Hepatocyte (in vitro differentiated cells): ENCODE measurements at places on chromosomes 1 and 21. TPM values are rescaled to one million over a fixed set of nuclear protein-coding genes. Genes with fewer than 3 reads are reported as not detected.

Gene JAM2
- total RNA-seq, result 1.5 and 1.8 TPM in 2 replicates

Gene HHAT
- 6.3 and 9.4 TPM in 2 replicates for total RNA-seq

DNA sequence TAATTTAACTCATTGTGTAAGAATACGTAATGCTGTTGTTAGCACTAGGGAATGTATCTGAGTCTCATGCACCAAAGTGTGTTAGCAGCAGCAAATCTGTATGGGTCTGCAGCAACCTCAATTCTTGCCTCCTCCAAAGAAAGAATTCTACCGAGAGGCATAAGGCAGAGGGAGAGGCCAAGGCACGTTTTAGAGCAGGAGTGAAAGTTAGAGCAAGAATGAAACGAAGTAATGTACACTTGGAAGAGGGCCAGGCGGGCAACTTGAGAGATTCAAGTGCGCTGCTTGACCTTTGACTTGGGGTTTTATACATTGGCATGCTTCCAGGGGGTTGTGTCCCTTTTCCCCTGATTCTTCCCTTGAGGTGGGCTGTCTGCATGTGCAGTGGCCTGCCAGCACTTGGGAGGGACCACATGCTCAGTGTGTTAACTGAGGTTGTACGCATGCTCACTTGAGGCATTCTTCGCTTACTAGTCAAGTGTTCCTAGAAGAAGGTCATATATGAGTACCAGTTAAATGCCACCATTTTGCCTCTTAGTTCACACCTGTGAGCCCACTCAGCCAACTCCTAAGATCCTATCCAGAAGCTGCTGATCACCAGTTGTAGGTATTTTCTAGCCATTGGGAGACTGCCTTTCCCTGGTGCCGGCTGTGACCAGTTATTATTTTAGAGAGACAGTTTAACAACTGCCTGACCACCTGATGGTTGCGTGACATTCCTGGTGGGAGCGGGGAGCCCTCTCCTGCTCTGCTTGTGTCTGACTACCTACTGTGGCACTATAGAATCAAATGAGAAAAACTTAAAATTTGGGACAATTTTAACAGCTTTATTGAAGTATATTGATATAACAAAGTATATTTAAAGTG, 2.7 kb upstream of the CNN3 start:
- H3K27me3 ChIP-seq, result no peaks in the 10 kb centered on the region
- H3K36me3 ChIP-seq, result no peaks in the 10 kb centered on the region
- H3K4me1 ChIP-seq, result peaks cover 14% of the 10 kb centered on the region

DNA sequence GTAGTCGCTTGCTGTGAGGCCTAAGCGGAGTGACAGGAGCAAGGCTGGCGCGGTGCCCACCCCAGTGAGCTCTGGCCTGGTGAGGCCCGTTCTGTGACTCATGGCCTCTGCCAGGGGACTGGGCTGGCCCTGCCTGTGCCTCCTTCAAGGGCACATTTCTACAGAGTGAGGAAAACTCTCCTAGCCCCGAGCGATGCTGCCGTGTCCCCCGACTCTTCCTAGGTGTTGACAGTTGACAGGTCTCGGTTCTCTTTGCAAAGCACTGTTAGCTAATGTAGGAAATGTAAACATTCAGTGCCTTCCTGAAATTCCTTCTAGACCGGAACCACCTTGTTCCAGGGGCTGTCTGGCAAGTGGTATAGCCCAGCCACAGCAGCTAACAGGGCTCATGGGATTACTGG, 43.9 kb downstream of the ABCG1 start:
- H3K4me3 ChIP-seq, result no peak overlapping the region
- no peaks in the 10 kb centered on the region for H3K36me3 ChIP-seq
- DNase-seq, result peak; percentile 46
- H3K27me3 ChIP-seq, result no peaks in the 10 kb centered on the region

DNA sequence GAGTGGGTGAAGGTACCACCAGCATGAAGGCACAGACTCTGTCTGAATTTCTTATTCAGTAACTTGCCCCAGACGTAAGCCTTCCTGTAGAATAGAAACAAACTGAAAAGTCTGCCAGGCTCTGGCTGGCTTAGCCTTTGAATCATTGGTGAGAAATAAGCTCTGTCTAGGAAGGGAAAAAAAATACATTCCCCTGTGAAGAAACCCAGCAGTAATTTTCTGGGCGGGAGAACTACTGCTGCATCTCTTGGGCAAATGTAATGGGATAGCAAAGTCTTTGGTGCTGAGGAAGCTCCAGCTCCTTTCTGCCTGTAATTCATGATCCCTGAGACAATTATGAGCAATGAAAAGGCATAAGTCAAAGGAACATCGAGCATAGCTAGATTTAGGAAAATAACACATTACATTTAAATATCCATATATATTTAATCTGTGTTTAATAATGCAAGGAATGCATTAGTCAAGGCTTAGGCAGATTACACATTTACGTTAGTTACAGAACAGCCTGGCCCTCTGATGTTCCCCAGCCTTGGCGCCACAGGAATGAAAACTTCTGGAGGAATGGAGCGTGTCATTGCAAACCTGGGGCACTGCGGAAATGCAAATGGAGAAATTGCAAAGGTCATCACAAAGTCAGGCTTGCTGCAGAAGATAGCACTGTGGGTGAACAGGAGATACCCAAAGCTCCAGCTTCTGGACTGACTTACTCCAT, 216.3 kb upstream of the CAMK1G start:
- DNase-seq, result no peak
- no peaks in the 10 kb centered on the region for H3K27me3 ChIP-seq
- no peaks in the 10 kb centered on the region for H3K36me3 ChIP-seq
- no peak overlapping the region for H3K4me3 ChIP-seq
- peak overlapping the region; percentile 16 for H3K27ac ChIP-seq
